ENCODE measurements at places on chromosomes 1 and 21.

GRCh38 chr1:54070171-54070837 is 16.9 kb downstream of the TCEANC2 start:
- DNase-seq, result peak; percentile 43

DNA sequence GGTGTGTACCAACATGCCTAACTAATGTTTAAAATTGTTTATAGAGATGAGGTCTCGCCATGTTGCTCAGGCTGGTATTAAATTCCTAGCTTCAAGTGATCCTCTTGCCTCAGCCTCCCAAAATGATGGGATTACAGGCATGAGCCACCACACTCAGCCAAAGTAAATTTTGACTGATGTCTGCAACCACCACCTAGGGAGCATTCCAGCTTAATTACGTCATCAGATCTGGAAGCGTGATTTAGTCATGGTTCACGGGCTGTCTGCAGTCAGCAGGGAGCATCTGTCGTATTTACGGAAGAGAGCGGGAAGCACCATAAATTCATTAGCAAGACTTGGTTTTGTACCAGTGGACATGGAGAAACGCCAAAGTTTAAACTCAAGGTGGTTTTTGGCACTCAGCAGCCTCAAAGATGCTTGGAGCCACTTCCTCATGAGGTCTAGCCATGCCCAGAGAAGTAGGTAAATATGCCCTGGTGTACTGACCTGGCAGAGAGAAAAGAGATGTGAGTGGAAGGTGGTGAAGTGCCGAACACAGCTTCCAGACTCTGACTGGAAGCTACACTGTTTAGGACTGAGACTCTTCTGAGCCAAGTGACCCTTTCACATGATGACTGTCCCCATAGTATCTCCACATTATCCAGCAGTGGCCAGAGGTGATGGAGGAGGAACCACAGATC is 60.8 kb upstream of the SLC35F3 start:
- DNase-seq, result no peak

DNA sequence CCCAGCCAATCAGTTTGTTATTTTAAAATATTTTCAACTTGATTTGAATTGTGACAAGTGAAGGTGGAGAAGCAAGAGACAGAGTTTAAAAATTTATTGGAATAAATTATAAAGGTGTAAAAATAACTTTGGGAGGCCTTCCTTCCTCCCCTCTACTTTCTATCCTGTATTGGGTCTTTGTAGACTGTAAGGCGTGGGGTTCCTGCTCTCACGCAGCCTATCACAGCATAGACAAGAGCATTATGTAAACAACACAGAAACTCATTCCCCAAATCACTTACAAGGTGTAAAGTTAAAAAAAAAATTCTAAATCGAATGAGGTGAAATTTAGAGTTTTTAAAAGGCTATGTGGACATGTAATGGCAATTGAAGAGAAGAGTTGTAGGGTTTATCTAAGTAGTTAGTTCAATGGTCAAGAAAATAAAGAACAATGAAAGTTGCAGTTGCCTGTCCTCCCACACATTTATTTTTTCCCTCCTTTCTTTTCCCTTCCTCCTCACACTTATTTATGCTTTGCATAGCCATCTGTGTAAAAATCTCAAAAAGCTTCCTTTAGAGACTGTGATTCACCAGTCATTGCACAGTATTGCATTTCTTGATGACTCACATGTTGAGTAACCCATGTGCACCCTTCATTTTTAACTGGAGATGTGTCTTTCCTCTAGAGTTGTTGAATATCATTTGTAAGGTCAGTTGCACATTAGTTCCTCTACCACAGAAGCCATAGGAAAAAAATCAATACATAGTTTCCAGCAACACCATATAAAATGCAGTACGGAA is 242.2 kb downstream of the PTPRC start:
- DNase-seq, result no peak

DNA sequence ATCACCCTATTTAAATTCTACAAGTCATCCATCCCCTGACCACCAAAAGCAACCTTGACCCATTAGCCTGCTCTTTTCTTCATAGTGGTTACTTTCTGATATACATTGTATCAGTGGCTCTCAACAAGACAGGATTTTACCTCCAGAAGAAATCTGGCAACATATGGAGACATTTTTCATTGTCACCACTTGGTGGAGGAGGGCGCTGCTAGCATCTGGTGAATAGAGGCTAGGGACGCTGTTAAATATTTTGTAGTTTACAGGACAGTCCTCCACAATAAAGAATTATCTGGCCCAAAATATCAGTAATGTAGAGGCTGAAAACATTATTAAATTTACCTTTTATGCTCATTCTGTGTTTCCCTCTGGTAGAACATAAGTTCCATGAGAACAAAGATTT is 6.1 kb downstream of the HSPA13 start:
- DNase-seq, result no peak

GRCh38 chr1:24586970-24587820 is 31.3 kb downstream of the NCMAP start:
- peak; percentile 20 for DNase-seq

- no peak for DNase-seq
Measured at GRCh38 chr1:151995774-151996173, 2.1 kb upstream of the S100A10 start.

DNA sequence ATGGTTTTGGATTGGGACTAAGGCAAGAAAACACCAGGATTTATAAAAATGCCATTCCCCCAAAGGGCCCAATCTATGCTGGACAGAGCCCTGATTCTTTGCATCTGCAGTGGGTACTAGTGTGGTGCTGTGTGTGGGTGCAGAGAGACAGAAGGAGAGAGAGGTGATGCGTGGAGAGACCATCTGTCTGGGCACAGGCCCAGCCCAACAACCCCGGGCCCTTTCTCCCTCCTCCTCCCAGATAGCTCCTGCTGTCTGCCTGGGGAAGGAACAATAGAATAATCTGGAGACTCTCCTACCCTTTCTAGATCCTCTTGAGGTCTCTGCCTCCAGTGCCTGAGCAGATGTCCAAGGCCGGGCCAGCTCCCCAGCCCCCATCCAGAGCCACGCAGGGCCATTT is 15.1 kb downstream of the KIAA1614 start:
- DNase-seq, result peak; percentile 36

DNA sequence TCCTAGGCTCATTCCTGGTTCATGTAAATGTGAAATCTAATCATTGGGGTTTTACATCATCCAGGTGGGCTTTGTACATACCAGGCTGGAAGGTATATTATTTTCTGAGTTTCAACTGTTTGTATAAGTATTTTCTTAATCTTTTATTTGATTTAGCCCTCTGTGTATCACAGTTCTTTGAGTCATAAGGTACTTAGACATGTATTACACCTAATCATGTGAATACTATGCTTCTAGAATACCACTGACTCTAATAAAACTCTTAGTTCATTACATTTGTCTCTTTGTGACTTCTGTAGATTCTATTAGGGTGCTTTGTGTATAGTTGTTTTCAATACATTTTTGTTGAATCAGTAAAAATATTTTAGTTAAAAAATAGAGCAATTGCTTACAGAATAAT is 92.8 kb downstream of the ZFYVE9 start:
- DNase-seq, result no peak

GRCh38 chr1:36223381-36223995 is 755 bp upstream of the THRAP3 start:
- no peak for DNase-seq

DNA sequence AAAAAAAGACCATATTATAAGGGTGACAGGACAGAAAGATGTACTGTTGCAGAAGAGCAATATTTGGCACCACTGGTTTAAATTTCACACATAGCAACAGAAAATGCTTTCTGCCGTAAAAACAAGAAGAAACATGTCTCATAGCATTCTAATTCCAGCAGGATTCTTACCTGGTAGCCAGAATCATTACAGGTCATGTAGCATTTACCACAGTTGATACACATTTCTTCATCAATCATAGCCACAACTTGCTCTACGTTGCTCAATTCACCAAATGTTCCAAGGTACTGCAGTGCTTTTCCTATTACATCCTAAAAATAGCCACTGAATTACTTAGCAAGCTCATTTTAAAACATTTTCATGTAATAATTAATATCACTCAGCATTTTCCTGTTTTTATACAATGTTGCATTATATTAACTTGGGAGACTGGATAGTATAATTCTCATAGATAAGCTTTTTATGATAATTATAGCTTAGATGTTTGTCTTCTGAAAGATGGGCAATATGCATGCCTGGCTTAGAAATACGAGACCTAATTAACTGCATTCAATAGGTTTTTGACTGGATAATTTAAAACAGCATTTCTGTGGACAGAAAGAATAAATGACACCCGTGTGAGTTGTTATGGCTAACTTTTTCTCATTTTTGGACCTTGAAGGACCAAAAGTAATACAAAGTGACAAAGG is 360.7 kb downstream of the PTBP2 start:
- no peak for DNase-seq

DNA sequence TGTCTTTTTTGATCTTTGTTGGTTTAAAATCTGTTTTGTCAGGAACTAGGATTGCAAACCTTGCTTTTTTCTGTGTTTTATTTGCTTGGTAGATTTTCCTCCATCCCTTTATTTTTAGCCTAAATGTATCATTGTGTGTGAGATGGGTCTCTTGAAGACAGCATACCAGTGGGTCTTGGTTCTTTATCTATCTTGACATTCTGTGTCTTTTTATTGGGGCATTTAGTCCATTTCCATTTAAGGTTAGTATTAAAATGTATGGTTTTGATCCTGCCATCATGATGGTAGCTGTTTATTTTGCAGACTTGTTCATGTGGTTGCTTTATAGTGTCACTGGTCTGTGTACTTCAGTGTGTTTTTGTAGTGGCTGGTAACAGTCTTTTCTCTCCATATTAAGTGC is 14.1 kb downstream of the ZNF678 start:
- DNase-seq, result no peak

GRCh38 chr1:206796116-206796515 is 23.8 kb upstream of the IL10 start:
- no peak for DNase-seq

GRCh38 chr1:119806489-119806888 is 4.8 kb downstream of the REG4 start:
- DNase-seq, result no peak

DNA sequence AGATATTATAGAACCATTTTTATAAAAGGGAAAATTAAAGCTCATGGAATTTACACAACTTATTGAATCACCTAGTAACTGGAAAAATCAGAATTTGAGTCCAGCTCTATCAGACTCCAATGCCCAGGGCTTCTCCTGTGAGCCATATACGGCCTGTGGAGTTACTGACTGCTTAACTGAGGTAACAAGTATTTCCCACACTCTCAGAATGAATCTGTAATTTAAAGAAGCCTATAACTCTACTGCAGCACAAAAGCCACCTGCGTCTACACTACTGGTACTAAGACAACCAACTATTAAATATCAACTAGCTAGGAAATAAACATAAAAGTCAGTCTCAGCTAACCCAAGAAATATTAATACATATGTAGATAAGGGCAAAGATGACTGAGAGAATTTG is 29.4 kb downstream of the SMYD3 start:
- no peak for DNase-seq
